ENCODE measurements at places on chromosomes 5 and 9.

- peak; percentile 84 for DNase-seq
Measured at GRCh38 chr5:154478224-154478565, at the start of gene HAND1. TSS of gene HAND1 (minus strand) at chr5:154478227. CDS start at chr5:154478008, 219 bp downstream.

- no peak for DNase-seq
Measured at GRCh38 chr9:110308633-110309038, 29.0 kb downstream of the TXNDC8 start.

DNA sequence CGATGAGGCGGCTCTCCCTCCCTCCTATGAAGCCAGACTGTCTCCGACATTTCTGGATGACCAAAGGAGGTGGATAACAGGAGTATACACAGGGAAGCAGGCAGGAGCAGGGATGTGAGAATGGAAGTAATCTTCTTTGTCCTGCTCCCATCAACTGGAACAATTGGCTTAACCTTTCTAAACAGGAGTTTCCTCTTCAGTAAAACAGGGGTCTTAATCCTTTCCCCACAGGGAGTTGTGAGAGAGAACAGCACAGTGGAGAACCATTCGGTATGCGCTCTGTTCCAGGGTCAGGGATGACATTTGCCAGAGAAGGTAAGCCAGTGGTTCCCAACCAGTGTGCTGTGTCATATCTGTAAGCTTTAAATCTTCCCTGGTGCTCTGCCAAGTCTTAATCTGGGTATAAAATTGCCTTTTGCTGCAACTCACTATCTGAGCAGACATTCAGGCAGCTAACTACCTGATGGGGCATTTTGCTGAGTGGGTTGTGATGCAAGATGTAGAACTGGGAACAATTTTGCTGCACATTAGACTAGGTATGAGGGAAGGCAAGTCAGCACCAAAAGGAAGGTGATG, 294.8 kb upstream of the KIF2A start:
- no peak for DNase-seq

- DNase-seq = no peak
Measured at GRCh38 chr9:87876708-87877107, 6.0 kb upstream of the SPATA31E1 start.

DNA sequence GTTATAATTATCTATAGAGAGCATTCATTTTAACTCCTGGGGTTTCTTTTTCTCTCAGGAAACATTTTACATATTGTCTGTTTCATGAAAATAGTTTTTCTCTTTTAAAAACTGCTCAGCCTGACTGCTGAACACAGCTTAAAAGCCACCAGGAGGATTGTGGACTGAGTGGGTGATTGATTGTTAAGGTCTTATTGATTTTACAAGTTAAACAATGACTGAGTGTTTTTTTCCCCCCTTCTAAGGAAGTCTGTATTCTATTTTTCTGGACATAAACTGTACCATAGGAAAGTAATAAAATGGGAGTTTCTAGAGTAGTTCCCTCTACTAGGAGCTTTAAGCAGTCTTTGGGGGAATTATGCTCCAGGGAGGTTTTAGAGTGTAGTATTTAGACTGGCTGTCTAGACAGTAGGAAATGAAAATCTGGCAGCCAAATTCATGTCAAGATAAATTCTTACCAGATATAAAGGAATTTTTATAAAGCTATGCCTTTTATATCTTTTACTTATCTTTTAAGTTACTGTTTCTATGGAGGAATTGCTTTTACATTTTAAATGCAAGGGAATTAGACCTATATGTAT, 463.9 kb downstream of the PRR16 start:
- no peak for DNase-seq

GRCh38 chr9:32989660-32990059, 11.8 kb downstream of the APTX start:
- no peak for DNase-seq

- no peak for DNase-seq
Measured at GRCh38 chr9:125183054-125183453, 6.5 kb downstream of the PPP6C start.

GRCh38 chr5:56993241-56993640, 41.3 kb upstream of the MIER3 start:
- DNase-seq = no peak

DNA sequence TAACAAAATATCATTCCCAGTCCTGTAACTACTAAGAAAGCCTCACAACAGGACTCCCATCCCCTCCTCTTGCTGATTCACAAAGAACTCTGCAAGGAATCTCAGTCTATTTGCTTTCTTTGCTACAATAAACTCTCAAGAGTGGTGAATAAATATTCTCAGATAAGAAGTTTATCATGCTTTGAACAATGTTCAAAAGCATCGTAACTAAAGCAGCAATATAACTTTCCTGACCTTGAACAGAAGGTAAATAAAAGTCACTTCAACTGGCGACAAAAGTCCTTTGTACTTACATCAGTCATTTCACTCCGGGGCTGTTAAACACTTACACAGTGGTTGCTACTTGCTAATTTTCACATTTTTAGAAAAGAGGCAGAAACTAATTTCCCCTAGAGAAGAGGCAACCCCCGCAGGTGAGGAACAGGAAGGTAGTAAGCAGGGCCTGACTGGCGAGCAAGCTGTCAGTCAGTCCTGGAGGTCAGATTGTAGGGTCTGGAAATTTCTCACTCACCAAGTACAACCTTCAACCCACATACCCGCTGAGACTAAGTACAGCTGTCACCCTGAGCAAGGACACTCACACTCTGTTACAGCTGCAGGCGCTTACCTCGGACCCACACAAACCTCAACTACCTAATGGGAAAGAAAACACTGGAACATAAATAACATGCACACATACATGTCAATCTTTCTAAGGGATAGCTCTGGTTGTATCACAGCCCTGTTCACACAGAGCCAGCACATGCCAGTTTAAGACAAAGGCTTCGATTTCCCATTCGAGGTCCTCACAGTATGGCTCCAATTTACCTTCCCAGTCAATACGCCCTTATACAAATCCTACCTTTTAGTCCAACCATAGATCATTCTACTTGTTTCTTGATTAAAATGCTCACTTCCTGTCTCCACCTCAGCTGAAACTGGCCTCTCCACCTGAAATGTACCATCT, 104.6 kb upstream of the RETREG1 start:
- no peak for DNase-seq

- DNase-seq = no peak
Measured at GRCh38 chr5:140303966-140304365, 1.1 kb upstream of the PFDN1 start.

DNA sequence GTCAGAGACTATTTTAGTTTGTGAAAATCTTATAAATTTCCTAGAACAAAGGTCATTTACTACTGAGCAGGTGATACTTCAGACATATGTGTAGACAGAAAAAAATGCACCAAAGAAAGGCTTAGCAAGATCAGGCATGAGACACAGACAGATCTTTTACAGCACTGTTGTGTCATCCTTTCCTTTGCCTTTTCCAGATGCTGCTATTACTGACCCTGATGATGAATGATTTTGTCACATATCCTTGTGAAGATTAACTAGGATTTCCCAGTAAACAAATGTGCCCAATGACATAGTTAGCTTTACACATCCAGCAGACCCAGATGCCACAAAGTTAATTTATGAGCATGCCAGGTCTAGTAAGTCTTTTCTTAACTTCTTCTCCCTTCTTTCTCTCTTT, 68.2 kb downstream of the DMRTA1 start:
- DNase-seq = no peak

DNA sequence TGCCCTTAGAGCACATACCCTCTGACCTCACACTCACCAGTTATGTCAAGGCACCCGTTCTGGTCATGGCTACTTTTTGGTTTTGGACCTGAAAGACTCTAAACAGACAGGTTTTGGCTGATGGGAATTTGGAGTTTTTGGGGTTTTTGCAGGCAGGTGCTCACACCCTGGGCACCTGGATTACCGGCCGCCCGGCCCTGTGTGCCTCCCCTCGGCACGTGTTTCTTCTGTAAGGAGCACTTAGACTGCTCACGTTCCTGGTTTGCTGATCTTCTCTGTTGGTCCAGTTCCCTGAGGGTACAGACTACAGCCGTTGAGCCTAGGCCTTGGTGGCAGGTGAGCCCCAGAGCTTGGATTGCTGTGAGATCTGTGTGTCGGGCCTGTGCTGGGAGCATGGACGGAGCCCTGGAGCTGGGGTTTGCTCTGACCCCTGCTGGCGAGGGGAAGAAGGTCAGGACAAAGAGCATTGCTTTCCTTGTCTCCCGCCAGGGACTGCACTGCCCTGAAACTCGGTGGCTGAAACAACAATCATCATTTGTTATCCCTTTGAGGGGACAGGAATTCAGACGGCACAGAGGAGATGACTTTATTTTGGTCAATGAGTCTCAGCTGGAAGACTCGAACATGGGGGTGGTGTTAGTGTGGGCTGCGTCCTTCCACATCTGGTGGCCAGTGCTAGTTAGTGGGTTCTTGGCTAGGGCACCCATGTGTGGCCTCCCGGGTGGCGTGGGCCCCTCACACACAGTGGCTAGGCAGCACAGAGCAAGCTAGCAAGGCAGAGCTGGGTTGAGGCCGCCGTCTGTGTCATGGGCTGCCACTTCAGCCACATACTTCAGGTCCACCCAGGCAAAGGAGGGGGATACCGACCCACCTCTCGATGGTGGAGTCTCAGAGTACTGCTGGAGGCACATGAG, 76.4 kb downstream of the EHMT1 start:
- peak; percentile 45 for DNase-seq

DNA sequence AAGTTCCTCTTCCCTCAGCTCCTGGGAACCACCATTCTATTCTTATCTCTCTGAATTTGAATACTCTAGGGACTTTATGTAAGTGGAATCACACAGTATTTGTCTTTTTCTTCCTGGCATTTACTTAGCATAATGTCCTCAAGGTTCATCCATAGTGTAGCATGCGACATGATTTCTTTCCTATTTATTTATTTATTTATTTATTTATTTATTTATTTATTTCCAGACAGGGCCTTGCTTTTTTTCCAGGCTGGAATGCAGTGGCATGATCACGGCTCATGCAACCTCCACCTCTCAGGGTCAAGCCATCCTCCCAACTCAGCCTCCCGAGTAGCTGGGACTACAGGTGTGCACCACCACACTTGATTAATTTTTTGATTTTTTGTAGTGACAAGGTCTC, 142.1 kb downstream of the GPBP1 start:
- DNase-seq = no peak

- DNase-seq = no peak
Measured at GRCh38 chr5:64161420-64161819, 4.2 kb upstream of the RNF180 start.

DNA sequence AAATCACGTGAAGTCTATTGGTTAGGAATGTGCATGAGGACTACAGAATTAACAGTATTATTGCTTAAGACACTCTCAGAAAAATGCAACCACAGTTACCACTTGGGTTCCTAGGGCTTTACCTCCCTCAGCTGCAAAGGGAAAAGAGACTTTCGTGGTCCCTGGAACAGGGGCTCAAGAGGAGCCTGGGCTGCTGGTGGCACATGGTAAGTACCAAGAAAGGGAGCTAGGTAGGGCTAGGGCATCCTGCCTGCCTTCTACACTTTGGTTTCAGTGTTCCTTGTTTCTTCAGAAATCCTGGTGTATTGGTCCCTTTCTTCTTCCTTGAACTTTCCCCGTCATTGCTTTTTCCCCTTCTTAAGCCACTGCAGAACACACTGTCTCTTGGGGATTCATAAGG, 7.3 kb upstream of the VCAN start:
- DNase-seq = no peak

DNA sequence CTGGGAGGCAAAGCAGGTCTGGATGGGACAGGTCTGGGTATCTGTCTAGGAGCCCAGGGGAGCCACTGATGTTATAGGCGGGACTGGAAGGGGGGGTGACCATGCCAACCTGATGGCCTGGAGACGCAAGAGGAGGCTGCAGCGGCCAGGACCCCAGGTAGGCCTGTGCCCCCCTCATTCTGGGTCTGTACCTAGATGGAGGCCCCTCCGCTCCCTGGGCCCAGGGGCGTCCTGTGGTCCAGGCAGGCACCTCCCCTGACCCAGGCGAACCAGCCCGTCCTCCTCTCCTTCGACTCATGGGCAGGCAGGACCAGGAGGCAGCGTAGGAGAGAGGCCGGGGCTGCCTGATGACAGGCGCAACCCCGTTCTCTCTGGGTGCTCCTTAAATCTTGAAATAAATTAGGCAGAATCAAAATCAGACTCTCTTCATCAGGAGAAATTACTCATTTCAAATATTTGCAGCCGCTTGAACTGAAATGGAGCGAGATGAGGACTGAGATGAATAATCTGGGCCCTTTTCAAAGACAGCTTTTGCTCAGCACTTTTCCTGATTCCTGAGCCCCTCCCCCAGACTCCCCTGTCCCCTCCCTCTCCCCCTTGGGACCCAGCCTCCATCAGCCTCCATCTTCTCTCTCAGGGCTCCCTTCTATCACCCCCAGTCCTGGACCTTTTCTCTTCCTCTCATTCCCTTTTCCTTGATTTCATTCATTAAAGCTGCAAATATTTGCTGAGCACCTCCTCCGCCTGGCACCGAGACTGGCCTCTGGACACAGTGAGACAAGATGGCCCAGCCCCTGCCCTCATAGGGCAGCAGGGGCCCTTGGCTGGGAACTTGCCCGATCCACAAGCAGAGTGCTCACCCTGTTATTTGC, 46.8 kb upstream of the IER5L start:
- no peak for DNase-seq

DNA sequence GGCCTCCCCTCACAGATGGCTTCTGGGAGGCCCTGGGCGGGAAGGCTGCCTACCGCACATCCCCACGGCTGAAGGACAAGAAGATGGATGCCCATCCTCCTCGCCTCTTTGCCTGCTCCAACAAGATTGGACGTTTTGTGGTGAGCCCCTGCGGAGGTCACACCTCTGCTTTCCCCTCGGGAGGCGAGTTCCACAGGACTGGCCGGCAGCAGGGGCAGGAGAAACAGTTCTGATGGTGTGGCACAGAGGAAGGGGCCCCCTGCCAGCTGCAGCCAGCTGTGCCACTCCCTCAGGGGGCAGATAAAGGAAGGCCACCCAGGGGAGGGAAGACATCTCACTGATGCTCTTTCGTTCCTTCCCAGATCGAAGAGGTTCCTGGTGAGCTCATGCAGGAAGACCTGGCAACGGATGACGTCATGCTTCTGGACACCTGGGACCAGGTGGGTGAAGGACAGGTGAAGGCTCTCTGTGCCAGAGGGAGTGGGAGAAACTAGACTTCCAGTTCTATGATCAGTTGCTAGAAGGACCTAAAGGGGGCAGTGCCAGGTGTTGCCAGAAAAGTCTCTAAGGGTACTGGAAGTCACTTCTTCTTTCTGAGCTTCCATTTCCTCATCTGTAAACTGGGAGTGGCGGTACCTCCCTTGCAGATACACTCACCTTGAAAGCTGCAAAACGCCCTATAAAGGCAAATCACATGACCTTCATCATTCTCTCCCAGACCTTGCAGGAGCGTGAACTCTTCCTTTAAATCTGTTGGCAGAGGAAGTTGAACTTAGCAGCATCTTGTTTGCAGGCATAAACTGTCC, 41.0 kb downstream of the STOM start:
- DNase-seq = no peak

DNA sequence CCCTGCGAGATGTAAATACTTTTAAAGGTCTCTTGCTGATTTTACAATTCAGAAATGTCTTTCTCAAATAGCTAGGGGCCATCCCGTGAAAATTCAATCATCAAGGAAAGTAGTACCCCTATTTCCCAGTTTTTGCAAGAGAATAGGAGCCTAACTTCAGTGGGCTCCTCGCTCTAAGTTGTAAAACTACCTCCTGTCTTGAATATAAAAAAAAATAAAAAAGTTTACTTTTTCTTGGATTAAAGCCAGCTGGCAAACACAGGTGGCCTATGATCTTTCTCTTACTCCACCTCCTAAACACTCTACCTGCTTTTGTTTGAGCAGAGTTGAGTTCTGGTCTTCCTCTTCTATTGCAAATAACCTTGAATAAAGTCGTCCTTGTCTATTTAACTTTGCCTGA, 79.4 kb downstream of the SLCO4C1 start:
- no peak for DNase-seq

GRCh38 chr9:106596984-106597383, 266.0 kb upstream of the ZNF462 start:
- DNase-seq = no peak
